Renal pelvis (tissue), 12 donors: ENCODE measurements at places on chromosomes 3 and 15. TPM values are rescaled to one million over a fixed set of nuclear protein-coding genes. Genes with fewer than 3 reads are reported as not detected.
A peak's percentile ranks its signal among the peaks of the same experiment; 100 is the strongest.

- DNase-seq: no peak
Observed at GRCh38 chr3:66053550-66054094, 14.9 kb upstream of the MAGI1 start.

DNA sequence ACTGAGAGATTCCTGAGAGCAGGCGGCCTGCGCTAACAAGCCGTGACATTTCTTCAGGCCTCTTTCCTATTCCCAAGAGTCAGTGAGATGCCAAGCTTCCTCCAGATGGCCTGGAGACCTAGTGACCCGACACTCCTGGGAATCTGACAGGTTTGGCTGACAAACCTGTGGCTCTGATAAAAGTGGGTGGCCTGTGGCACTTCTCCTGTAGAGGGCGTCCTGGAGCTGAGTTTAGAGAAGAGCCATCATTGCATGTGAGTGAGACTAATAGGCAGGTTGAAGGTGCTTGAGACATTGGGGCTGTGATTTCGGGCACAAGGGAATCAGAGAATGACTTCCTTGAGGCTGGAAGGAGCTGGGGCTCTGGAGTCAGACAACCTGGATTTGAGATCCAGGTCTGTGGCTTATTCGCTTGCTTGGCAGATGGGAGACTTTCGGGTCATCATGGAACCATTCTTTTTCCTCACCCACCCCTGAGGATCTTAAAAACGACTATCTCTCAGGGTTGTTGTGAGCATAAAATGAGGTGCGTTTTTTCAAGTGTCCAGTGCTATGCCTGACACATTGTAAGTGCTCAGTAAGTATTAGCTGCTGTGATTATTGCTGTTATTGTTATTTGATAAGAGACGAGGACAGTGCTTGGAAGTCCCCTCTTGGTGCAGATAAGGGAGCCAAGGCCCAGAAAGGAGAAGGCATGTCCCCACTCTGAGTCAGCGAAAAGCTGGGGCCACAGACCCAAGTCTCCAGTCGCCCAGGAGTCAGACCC, 77.2 kb downstream of the SCN10A start:
- no peak for DNase-seq

- peak; percentile 74 for DNase-seq
Observed at GRCh38 chr3:117019082-117019713, 309.6 kb downstream of the TUSC7 start.

GRCh38 chr15:73926219-73927002, at the start of gene LOXL1:
Gene LOXL1 (plus strand): TSS chr15:73926462. CDS start chr15:73926784, 322 bp downstream.
- DNase-seq: peak; percentile 77

The ACKR4 gene
- polyA plus RNA-seq: 1.3 TPM

The STRIT1 gene
- 1.5 TPM for polyA plus RNA-seq

The ISL2 gene
- not detected for polyA plus RNA-seq
